ENCODE measurements at places on chromosomes 4 and X.

- DNase-seq: no peak
Observed at GRCh38 chrX:116596010-116596409, 133.2 kb upstream of the CT83 start.

GRCh38 chrX:138775517-138775916, 64.0 kb upstream of the FGF13 start:
- DNase-seq: peak; percentile 41

DNA sequence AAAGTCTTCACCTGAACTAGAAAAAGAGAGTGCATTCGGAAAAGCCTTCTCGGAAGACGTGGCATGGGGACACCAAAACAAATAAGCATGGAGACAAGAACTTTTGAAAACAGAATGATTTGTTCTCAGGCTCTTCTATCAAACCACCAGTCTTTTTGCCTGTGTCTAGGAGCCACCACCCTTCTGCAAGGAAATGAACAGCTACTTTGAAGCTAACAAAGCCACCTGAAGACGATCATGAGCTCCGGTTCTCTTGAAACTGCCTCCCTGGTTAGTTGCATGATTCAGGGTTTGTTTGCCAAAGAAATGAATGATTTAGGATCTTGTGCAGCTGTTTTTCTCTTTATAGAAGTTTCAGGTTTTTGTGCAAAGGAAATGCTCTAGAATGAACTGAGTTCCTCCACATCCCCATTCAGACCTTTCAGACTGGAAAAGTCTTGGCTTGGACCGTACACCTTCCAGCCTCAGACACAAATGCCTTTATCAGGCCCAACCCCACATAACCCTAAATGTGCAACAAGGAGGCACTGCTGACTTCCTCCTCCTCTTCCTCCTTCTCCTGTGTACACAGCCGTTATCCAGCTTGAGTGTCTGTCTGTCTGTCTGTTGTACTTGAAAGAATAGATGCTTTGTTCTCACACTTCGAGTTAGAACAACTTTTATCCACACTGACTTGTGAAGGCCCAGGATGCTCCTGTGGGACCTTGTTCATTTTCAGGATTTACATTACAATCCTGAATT, 334.8 kb upstream of the KLF3 start:
- DNase-seq: no peak

- DNase-seq: peak; percentile 74
Observed at GRCh38 chr4:71206763-71207162, 132.1 kb upstream of the SLC4A4 start.

DNA sequence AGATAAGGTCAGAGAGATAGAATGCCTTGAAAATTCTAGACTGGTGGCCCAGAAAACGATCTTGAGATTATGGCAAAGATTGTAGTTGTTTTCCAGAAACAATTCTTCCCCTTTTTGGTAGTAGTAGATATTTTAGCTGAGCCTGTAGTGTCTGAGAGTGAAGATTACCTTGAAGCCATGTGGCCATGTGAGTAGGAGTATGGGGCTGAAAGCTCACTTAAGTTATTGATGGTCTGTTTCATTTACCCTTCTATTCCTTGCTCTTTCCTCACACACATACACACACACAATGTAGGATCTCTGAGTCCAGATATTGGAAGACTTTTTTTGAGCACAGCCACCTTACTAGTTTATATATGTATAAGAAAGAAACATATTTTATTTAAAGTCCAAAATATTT, 941.6 kb upstream of the GRID2 start:
- no peak for DNase-seq

DNA sequence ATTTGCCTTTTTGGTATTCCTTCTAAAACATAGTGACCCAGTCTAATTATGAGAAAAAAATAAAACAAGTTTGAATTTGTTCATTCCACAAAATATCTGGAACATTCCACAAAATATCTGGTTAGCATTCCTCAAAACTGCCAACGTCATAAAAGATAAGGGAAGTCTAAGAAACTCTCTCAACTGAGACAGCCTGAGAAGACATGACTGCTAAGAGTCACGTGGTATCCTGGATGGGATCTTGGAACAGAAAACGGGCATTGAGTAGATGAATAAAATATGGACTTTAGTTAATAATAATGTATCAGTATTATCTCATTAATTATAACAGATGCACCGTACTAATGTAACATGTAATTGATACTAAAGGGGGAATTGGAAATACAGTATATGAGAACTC, 280.9 kb downstream of the ARAP2 start:
- DNase-seq: no peak

GRCh38 chr4:121873604-121874003, 3.3 kb upstream of the BBS7 start:
- DNase-seq: peak; percentile 5

DNA sequence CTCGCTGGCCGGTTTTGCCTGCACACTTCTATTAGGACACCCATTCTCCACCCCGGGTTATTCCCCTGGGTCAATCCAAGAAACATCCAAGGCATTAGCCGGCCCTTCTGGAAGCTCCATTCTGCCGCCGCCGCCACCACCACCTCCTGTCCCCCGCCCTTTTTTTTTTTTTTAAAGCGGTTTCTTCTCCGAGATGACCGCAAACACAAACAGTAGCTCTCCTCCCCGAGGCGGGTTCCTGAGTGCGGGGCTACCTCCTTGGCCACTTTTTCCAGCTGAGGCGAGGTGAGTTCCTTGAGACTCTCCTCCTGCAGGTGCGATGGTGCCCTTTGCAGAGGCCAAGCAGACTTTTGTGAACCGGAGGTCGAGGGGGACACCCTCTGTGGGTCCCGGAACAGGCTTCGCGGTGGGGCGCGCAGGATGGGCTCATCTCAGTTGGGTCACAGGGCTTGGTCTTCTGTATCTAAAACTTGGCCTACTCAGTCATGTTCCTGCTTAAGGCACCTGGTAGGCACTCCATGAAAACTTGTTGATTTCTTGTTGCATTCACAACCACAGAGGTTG, 930 bp downstream of the NWD2 start:
- DNase-seq: no peak

DNA sequence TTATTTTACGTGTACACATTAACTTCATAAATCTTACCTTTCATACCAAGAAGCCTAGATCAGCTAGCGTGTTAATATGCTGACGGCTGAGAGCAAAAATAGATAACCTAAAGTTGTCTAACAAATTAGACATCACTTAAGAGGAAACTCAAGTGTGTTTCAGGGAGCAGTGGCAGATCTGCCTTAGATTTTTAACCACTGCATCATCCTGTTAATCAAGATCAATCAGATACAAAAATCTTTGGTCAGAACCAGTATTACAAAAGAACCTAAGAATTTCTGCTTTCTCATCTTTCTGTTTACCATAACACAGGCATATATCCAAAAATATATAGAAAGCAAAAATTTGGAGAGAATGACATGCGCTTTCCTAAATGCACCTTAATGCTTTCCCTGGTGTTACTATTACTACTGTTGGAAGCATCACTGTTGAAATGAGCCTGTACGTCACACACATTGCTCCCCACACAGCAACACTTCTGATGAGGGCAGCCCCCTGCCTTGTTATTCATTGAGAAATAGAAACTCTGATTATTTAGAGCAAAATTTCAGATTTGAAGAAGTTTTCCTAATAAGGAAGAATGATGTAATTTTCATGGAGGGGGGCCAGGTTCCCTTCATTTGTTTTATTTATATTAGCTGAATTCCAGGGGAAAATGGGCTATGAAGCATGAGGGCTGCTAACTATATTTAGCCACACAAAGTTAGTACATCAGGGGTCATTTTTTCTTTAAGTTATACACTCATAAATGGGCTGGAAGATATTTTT, 152.3 kb downstream of the CBR4 start:
- DNase-seq: peak; percentile 91

GRCh38 chr4:107253090-107253489, 217.0 kb upstream of the DKK2 start:
- no peak for DNase-seq

- DNase-seq: no peak
Observed at GRCh38 chr4:184247421-184247820, 29.7 kb upstream of the ENPP6 start.

- DNase-seq: peak; percentile 62
Observed at GRCh38 chr4:147828331-147828905, 96.5 kb downstream of the ARHGAP10 start.

DNA sequence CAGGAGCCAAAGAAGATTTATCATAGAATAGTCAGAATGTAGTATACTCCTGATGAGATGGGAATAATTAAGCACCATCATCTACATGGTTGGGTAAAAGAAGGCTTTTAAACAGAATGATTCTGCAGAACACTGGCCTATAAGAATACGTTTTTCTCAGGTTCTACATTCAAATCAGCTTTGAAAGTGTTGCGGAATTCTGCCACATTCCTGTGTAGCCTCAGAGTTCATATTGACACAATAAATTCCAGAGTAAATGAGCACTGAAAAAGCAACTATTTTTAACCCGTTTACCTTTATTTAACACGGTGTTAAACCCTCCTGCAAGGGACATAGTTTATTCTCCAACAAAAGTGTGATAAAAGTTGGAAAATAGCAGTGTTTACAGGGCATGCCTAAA, 950.2 kb upstream of the SLIT2 start:
- peak; percentile 28 for DNase-seq

- no peak for DNase-seq
Observed at GRCh38 chr4:106607558-106607957, 239.0 kb upstream of the GIMD1 start.

All from iris pigment epithelial cell (primary cell).